Stimulated activated CD4-positive, alpha-beta T cell treated with anti-CD3 and anti-CD28 coated beads, Interleukin-1b, Interleukin-23, amount 100 ng/mL, for 24 hours (primary cell): ENCODE measurements at places on chromosomes 7 and 10.

- DNase-seq = no peak
Observed at GRCh38 chr7:91201442-91202113, 62.7 kb upstream of the FZD1 start.

DNA sequence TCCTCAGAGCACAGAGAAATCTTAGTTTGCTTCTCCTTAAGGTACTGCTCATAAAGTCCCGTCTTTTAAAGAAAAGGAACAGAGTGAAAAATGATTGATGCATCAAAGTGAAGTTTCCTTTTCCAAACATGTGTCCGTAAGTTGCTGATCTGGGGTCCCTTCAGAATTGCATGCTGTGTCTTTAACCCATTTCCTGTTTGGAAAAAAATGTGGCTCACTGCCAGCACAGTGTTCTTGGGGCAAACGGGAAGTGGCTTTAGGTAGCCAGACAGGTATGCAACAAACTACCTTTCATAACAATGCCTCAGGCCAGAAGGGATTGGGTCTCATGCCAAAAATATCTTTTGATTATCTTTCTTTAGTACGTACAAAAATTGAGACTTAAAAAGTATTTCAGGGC lies 50.9 kb downstream of the TFAM start:
- DNase-seq = no peak

DNA sequence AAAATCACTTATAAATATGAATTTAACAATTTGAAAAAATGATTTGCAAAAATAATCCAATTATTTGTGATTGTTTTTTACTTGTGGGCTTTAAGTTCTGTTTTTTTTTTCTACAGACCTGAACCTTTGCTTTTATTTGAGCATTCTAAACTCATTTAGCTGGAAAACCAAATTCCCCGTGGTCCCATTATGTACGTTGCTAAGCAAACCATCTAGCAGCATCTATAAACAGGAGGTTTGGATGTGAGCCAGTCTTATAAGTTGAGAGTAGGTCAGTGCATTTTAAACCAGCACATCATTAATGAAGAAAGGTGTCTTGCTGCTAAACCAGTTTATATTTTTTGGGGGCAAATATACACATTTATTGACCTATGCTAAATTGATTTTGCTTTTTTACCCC lies 77.3 kb downstream of the LRRN3 start:
- no peak for DNase-seq

DNA sequence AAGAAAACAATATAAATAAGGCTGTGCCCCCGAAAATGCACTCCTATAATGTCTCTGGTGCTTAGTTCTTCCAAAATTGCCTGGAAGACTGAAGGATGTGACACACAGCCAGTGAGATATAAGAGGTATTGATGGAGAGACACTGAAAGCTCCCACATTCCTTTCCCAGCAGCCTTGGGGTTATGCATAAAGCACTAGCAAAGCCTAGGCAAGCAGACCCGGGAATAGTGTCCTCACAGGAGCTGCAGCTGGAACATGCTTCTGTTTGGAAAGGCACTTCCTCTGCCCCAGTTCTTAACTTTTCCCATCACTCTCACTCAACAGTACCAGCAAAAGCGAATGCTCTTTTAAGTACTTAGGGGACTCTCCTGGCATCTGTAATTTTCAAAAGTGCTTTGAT lies 178.0 kb downstream of the AMPH start:
- DNase-seq = no peak

GRCh38 chr10:17375936-17376584 lies 78.3 kb downstream of the ST8SIA6 start:
- peak; percentile 5 for DNase-seq

GRCh38 chr7:136163340-136163801 lies 186.2 kb upstream of the MTPN start:
- no peak for DNase-seq

DNA sequence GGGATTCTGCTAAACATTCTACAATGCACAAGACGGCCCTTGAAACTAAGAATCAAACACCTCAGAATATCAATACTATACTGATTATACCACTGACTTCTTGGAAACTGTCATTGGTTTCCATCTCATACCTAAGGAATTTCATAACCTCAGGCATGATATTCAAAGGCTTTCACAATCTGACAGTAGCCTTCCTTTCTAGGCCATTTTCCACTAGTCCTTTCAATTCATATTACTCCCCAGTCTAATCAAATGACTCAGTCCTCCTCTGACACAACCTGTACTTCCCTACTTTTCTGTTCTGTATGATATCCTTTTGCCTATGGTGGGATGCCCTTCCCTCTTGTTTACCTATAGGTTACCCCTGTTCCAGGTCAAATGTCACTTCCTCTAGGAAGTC lies 48.3 kb downstream of the CSTF2T start:
- DNase-seq = no peak

GRCh38 chr7:139829775-139830117 lies 682 bp downstream of the TBXAS1 start:
- DNase-seq = no peak

DNA sequence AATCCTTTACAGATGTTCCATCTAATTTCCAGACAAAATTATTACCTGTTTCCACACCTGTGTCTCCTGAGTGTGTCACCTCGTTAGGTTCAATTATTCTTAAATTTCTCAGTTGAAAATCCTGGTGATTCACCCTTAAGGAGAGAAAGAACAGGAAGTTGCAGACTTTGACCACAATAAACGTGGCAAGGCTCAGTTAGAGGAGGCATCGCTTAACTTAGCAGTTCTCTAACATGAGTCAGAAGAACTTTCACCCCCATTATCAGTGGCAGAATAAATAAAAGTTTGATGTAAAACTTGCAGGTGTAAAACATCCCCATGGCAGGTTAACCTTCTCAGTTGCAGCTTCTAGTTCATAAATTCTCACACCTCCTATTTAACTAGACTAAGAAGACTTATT lies 8.3 kb downstream of the XPNPEP1 start:
- DNase-seq = no peak

DNA sequence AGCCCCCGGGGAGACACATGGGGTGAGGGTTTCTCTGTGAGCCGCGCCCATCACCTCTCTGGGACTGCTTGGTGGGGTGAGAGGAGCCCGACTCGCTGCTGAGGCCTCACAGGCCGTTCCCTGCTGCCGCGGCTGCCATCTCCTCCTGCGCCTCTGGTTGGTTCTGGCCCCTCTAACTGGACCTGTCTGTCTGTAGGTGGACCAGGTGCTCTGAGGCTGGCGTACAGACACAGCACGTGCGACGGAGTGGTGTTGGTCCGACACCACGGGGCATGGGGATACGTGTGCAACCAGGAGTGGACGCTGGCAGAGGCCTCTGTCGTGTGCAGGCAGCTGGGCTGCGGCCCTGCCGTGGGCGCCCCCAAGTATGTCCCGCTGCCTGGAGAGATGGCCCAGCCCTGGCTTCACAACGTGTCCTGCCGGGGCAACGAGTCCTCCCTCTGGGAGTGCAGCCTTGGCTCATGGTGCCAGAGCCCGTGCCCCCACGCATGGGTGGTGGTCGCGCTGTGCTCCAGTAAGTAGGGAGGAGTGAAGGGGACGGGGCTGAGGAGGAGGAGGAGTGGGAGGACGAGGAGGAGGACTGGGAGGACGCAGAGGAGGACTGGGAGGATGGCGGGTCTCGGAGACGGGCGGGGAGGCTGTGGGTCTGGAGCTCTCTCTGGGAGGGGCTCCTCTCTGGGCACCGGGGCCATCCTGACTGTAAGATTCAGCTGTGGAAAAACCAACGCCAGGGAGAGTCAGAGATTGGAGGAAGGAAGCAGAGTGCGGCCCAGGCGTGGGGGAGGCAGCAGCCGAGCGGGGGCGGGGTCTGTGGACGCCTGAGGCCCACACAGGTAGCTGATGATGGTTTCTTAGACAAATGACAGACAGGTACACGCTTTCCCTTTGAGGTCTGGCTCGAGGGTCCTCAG lies 2.6 kb downstream of the SCART1 start:
- no peak for DNase-seq

GRCh38 chr10:69492091-69492745 lies 41.0 kb downstream of the TSPAN15 start:
- no peak for DNase-seq

DNA sequence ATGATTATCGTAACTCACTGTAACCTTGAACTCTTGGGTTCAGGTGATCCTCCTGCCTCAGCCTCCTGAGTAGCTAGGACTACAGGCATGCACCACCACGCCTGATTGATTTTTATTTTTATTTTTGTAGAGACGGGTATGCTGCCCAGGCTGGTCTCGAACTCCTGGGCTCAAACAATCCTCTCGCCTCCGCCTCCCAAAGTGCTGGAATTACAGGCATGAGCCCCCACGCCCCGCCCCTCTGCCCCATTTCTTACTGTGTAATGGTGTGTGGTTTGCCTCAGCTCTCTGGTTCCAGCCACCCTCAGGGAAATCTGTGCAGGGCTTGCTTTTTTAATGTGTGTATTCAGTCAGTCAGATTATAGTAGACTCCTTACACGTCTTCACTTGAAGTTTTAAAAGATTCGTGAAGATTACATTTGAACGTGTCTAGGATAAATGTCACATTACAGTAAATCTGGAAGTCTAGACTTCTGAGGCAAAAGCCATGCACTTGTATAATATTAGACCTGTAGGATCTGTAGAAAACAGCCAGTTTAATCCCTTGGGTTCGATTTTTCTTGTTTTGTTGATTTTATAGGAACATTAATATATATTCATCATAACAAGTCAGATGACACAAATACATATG lies 276.2 kb downstream of the CAMK1D start:
- no peak for DNase-seq

- DNase-seq = no peak
Observed at GRCh38 chr10:90222939-90223338, 521.5 kb downstream of the KIF20B start.

- no peak for DNase-seq
Observed at GRCh38 chr10:77111611-77112550, 525.7 kb downstream of the KCNMA1 start.

- no peak for DNase-seq
Observed at GRCh38 chr7:106812027-106812643, 52.9 kb upstream of the PIK3CG start.

- DNase-seq = no peak
Observed at GRCh38 chr10:125377368-125377767, 217.0 kb upstream of the CTBP2 start.

- DNase-seq = no peak
Observed at GRCh38 chr10:38032886-38033285, 22.4 kb downstream of the ZNF33A start.

- no peak for DNase-seq
Observed at GRCh38 chr10:117968354-117969182, 78.2 kb downstream of the RAB11FIP2 start.
